Cardiac septum (tissue), 1 donor: ENCODE measurements at places on chromosomes 1 and 21. TPM values are rescaled to one million over a fixed set of nuclear protein-coding genes. Genes with fewer than 3 reads are reported as not detected.

DNA sequence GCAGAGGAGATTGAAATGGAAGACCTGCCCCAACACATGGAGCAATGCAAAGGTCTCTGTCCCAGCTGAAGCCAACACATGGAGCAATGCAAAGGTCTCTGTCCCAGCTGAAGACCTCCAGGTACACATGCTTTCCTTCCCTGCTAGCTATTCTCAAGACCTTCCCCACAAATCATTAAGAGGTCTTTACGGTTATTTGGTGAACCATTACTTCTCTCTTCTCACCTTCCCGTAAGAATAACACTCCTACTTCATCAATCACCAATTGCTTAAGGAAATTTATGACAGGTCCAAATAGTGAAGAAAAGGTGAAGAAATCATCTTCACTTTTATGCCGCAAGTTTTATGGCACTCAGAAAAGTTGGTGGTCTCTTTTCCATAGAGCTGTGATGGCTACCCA lies 138.8 kb downstream of the NTPCR start:
- no peak for DNase-seq

GRCh38 chr1:14514739-14515138 lies 83.7 kb upstream of the KAZN start:
- DNase-seq: no peak

- DNase-seq: no peak
Measured at GRCh38 chr1:239547987-239548386, 161.6 kb downstream of the CHRM3 start.

- DNase-seq: no peak
Measured at GRCh38 chr21:15763359-15763758, 33.6 kb downstream of the USP25 start.

DNA sequence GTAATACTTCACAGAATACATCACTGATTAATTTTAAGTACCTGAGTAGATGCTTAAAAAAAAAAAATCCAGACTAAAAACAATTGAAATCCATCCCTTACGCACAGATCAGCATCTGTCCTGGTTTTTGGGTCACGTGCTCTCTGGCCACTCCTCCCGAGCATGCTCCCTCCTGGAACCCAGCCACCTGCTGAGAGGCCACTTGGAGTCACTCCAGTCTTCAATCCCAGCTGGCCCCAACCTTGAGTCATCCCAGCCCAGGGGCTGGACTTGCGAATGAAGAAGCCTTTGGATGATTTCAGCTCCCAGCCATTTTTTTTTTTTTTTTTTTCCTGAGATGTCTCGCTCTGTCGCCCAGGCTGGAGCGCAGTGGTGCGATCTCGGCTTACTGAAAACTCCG lies 8.9 kb downstream of the MAP1LC3C start:
- DNase-seq: peak; percentile 79

DNA sequence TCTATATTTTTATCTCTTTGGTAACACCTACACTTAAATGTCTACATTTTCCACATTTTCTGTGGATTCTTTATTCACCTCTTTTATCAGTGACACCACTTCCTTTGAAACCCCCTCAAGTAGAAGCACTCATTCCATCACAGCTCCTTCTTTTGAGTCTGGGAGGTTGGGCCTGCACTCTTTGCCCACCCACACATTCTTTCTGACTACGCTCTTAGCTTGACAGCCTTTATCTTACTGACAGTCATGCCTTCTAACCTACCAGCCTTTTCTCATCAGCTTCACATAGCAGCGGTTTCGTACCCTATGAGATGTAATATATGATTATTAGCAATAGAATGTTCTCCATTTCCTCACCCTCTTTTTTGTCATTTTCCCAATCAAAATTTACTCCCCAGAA lies 151.9 kb downstream of the TNFSF18 start:
- no peak for DNase-seq

The C4BPA gene
- total RNA-seq: not detected

The PAQR6 gene
- total RNA-seq: 2.6 TPM

The PDE9A gene
- 1.1 TPM for total RNA-seq

The TSACC gene
- not detected for total RNA-seq

DNA sequence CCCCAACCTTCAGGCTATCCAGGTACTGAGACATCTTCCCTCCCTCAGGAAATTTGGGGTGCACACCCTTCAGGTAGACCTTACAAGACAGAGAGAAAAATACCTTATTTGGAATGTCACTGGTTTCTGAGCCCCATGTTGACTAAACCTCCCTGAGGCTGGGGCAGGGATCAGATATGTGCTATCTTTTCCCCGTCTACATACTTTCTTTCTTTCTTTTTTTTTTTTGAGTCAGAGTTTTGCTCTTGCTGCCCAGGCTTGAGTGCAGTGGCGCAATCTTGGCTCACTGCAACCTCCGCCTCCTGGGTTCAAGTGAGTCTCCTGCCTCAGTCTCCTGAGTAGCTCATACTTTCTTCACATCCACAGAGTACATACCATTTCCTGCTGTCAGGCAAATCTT lies 1.6 kb downstream of the CYB5R1 start:
- no peak for DNase-seq

The KCNJ15 gene
- 1.2 TPM for total RNA-seq

GRCh38 chr1:39489567-39490239 lies 1.7 kb upstream of the BMP8A start:
- DNase-seq: no peak

The GJB3 gene
- not detected for total RNA-seq

- DNase-seq: no peak
Measured at GRCh38 chr1:54376430-54377039, 29.7 kb downstream of the SSBP3 start.

- DNase-seq: no peak
Measured at GRCh38 chr1:180256341-180257027, 26.4 kb downstream of the LHX4 start.

The OR2M2 gene
- total RNA-seq: not detected

DNA sequence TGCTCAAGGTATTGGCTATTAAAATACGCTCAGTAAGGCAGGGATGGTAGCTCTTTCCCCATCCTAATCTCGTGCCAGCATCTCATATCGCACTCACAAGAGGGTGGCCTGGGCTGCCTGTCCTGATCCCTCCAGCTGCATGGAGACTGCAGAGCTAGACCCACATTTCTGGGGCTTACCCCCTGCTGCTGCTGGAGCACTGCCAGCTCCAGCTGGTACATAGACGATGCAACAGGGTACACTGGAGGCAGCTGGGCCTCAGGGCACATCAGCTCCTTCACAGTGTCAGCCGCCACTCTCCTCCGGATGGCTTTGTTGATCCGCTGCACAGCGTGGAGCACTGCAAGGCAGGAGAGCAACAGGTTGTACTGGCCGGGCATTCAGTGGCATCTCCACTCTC lies 16.0 kb downstream of the IQGAP3 start:
- no peak for DNase-seq

The MYCBP gene
- total RNA-seq: 7.7 TPM

GRCh38 chr1:196454792-196455191 lies 153.4 kb downstream of the KCNT2 start:
- no peak for DNase-seq

DNA sequence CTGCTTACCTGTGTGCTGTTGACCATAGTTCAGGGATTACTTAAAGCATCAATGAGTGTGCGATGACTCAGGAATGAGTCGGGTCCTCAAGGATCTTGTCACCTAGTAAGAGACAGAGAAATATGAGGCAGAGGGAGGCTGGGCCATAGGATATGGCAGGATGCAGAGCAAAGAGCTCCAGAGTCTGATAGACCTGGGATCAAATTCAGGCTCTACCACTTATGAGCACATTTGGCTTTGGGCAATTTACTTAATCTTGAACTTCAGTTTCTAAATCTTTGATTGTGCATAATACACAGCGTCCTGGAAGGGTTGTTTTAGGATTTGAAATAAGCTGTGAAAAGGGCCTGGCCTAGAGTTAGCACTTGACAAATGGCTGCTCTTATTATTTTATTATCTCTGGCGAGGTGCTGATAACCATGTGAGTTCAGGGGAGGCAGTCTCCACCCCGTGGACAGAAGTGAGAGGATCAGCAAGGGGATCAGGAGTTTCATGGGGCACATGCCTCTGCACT lies 94.5 kb downstream of the ROR1 start:
- DNase-seq: no peak

DNA sequence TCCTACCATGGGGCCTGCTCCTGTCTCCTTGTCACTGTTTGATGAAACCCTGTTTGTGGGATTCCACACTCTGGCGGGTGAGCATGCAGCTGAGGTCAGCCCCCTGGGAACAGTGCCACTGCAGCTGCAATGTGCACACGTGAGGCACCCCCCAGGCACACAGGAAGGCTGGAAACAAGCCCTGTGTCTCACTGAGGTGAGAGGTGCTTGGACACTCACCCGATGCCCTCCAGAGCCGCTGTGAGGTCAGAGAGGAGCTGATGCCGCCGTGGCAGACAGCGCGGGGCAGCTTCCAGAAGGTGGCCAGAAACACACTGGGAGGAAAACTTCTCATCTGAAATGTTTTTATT lies 49.7 kb downstream of the SLX9 start:
- no peak for DNase-seq

The CFAP74 gene
- not detected for total RNA-seq

DNA sequence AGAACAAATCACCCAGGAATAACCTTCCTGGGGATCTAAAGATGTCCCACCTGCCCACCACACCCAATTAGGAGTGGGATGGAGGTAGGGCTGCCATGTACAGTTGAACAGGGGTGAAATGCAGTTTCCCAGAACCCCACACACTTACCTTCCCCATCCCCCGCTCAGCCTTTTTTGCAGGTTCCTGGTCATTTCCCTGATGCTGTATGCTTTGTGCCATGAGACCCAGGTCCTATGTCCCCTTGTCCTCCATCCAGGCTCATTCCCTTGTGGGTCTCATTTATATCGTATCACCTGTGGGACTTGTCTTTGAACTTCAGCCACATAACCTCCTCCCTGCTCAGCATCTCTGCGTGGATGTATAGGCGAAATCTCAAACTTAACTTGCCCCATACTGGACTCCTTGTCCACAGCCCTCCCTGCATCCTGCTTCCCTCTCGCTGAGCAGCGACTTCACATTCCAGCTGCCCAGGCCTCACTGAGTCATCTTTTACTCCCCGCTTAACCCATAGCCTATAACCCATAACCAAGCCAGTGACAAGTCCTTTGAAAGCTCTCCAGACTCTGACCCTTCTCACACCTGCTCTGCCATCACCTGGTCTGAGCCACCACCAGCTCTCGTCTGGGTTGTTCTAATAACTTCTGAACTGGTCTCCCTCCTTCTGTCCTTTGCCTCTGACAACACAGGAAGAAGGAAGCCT lies 4.7 kb downstream of the LDLRAD2 start:
- DNase-seq: no peak

The MRPL55 gene
- total RNA-seq: 39.7 TPM

DNA sequence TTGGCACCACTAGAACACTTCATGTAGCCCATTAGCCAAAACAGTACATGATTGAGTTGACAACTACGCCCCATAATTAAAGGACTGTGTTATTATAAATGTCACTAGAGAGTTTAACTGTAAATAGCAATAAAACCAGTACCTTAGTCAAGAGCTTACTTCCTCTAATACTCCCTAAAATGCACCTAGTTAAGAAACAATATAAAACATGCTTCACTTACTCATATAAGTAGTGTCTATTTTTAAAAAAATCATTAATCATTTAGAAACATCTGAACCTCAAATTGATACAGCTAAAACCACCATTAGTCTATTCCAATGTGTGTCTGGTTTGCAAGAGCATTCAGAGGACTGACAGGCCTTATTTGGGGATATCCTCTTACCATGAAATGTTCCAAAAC lies 25.3 kb downstream of the PTP4A2 start:
- no peak for DNase-seq

DNA sequence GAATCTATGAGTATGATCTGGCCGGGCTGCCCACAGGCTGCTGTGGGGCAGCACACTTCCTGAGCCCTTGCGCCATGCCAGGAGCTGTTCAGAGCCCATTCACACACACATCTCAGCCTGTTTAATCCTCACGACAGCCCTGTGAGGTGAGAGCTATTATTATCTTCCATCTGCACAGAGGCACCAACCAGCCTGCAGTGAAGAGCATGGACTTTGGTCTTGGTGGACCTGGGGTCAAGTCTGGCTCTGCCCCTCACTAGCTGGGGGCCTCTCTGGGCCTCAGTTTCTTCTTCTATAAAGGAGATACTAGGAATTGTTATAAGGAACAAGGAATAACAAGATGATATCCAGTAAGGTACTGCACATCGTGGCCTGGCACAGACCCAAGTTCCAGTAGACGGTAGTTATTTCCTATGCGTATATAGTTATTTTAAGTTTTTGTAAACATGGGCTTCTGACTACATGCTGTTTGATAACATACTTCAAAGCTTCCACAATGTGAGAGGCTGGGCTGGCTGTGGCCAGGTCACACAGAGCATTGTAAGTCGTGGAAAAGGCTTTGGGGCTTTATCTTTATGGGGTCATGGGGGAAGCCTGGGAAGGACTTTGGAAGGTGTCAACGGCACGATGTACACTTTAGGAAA lies 3.4 kb upstream of the PADI2 start:
- DNase-seq: peak; percentile 73

- no peak for DNase-seq
Measured at GRCh38 chr1:17717594-17718535, 37.3 kb upstream of the ACTL8 start.

DNA sequence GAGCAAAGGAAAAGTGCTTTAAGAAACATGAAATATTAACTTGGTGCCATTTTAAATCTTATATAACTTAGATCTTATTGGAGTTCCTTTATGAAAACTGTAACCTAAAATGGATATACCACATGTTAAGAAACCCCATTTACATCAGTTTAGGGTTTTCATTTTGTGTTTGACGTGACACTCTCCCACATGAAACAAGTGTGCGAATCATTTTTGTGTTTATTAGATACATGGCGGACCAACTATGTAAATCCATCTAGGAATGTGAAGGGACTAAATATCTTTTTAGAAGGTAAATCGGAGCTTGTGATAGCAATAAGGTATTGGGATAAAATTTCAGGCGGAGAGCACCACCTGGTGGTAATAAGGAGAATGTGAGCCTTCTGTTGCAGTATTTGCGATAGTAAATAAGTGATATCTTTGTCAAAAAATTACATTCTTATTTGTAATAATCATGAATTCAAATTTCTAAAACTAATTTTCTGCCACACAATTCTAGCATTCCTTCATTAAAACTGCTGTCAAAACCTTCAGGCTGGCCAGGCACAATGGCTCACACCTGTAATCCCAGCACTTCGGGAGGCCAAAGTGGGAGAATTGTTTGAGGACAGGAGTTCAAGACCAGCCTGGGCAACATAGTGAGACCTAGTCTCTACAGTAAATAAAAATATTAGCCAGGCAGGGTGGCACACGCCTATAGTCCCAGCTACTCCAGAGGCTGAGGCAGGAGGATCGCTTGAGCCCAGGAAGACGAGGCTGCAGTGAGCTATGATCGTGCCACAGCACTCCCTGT lies 31.3 kb downstream of the SMAP2 start:
- DNase-seq: no peak

GRCh38 chr1:203045821-203046594 lies 19.7 kb downstream of the PPFIA4 start:
- DNase-seq: no peak

- no peak for DNase-seq
Measured at GRCh38 chr21:38500073-38500472, 1.8 kb upstream of the ERG start.

DNA sequence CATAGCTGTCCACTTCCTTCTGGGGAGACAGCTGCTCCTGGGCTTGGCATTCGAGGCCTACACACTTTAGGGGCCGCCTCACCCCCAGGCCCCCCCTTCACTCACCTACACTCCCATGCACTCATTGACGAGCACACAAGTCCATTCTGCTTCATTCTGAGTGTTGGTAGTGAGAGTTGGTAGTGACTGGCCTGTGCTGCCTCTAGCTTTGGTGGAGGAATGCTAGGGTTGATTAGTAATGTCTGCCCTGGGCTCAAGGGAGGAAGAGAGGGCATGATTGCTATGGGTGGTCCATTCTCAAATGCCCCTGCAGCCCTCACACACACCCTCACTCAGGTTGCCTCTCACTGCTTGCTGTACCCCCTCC lies 30.4 kb downstream of the TRIM11 start:
- peak; percentile 10 for DNase-seq
